ENCODE measurements at places on chromosomes 6 and 20.

GRCh38 chr6:123854201-123854600, 50.5 kb downstream of the NKAIN2 start:
- DNase-seq = no peak

- no peak for DNase-seq
Observed at GRCh38 chr6:36064770-36065396, 37.3 kb downstream of the MAPK14 start.

DNA sequence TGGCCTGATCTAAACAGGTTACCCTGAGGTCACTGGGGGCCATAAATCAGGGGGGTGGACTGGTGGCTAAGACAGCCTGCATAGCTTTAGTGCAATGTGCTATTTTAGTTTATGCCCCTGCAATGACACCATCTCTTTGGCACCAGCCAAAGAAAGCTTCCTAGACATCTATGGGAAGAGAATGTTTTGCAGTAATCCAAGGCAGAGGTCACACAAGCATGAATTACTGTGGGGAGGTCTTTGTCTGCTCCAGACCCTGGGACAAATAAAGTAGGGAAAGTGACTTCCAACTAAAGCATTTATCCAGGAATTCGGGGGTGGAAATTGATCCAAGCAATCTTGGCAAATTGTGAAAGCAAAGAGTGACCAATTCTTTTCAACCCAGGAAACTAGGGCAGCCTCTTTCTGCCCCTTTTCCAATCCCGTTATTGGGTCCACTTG, 5.3 kb downstream of the RIPOR2 start:
- DNase-seq = no peak

- DNase-seq = no peak
Observed at GRCh38 chr20:23687986-23688385, 852 bp downstream of the CST4 start.

GRCh38 chr6:48098923-48099322, 12.1 kb downstream of the PTCHD4 start:
- DNase-seq = no peak

GRCh38 chr6:137736048-137736818, 130.8 kb upstream of the TNFAIP3 start:
- DNase-seq = peak; percentile 39

DNA sequence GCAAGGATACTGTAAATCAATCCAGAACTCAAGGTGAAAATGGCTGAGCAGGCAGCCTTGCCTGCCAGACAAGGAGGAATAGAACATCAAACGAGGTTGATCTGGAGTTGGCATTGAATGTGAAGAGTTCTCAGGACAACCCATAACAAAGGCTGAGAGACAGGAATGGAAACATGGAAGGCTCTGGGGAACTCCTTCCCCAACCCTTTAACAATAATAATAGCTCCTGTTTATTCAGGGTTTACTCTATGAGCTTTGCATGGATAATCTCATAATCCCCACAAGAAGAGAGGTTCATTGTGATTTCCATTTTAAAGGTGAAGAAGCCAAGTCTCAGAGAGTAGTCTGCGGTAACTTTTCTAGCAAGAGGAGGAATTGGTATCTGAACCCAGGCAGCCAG, 151.7 kb downstream of the SOD2 start:
- no peak for DNase-seq

- DNase-seq = no peak
Observed at GRCh38 chr6:150304429-150304828, 64.4 kb upstream of the IYD start.

GRCh38 chr6:11876934-11877433, 98.4 kb upstream of the ADTRP start:
- DNase-seq = no peak

- no peak for DNase-seq
Observed at GRCh38 chr20:16299897-16300296, 273.4 kb downstream of the KIF16B start.

DNA sequence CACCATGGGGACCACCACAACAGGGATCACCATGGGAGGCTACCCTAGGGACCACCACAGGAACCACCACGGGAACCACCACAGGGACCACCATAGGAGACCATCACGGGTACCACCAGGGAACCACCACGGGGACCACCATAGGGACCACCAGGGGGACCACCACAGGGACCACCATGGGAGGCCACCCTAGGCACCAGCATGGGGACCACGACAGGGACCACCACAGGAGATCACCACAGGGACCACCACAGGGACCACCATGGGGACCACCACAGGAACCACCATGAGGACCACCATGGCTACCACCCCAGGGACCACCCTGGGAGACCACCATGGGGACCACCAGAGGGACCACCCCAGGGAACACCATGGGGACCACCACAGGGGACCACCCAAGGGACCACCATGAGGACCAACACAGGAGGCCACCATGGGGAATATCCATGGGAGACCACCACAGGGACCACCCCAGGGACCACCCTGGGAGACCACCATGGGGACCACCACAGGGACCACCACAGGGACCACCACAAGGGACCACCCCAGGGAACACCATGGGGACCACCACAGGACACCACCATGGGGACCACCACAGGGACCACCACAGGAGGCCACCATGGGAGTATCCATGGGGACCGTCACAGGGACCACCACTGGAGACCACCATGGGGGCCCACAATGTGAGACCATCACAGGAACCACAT, 67.6 kb upstream of the MPC1 start:
- no peak for DNase-seq
